ENCODE measurements at places on chromosomes 6 and 20.

DNA sequence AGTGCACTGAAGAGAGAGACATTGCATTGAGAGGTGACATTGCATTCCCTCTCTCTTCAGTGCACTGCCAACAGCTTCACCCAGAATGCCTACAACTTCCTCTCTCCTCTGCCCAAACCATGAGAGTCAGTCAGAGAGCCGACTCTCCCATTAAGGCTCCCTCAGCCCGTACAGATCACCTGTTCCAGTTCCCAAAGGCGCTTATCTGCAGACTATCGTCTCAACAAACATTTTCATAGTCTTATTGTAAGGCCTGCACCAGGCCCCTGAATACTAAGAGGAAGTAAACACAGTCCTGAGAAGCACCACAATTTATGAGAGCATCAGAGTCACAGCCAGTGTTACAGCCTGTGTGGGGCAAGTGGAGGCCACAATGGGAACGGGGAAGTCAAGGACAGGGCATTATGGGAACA lies 53.7 kb downstream of the GFOD1 start:
- no peak for DNase-seq

DNA sequence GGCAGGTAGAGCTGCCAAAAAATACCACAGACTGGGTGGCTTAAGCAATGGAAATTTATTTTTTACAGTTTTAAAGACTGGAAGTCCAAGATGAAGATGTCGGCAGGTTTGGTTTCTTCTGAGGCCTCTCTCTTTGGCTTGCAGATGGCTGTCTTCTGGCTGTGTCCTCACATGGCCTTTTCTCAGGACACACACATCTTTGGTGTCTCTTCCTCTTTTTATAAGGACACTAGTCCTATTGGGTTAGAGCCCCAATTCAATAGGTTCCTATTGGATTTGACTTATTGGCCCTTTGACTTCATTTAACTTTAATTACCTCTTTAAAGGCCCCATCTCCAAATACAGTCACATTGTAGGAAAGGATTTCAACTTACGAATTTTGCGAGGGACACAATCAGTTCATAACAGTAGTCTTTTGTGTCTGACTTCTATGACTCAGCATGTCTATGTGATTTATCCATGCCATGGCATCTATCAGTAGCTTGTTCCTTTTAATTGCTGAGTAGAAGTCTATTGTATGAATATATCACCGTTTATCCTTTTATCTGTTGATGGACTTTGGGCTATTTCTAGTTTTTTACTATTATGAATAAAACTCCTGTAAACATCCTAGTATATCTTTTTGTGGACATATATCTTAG lies 11.0 kb upstream of the TCP11 start:
- no peak for DNase-seq

DNA sequence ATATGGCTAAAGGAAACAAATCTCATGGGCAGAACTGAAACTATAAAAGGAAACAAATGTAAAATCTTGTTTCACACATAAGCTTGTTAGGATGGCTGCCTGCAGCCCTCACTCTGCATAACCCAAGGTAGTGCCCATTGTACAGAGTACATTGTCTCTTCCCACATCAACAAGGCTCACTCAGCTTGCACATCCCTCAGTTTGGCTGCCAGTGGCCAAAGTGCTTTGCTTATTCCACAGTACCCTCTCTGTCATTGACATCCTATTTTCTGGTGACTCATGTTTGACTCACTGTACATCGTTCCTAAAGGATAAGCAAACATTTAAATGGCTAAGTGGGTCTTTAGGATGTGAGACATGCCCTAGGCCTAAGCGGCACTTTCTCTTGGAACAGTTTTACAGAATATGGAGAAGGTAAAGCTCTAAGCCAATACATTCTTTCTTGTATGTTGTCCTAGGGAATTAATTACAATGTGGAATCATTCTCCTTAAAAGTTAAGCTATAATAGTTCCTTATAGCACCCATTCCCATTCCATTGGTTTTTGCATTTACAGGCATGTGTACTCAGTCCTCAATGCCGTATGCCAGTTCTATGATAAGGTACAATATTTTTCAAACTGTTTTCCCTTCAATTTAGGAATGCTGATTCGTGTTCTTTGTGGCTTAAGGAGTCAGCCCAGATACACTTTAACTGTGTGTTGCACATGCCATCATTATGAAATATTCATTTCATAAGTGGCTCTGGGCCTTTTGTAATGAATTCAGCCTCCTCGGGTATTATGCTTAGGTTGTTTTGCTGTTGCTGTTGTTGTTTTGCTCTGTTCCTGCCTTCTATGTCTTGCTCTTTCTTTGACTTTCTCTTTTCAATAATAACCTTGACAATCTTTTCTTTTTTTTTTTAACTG lies 5.5 kb downstream of the ANKEF1 start:
- no peak for DNase-seq

- no peak for DNase-seq
Observed at GRCh38 chr20:24731312-24731711, 217.8 kb upstream of the CST7 start.

- DNase-seq, result no peak
Observed at GRCh38 chr6:82705579-82705978, 342.0 kb downstream of the TPBG start.

DNA sequence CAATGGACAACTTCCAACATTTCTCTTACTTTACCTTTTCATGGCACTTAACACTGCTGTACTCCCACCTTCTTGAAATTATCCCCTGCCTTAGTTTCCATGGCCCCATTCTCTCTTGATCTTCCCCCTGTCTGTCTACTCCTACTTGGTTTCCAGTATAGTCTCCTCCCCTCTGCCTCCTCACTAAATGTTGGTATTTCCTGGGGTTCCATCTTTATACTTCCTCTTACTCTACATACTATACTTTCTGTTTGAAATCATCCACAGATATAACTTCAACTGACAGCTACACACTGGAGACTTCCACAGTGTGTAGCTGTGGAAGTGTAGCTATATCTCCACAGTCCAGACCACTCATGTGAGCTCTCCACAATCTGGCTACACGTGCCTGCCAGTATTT lies 13.5 kb downstream of the ZHX3 start:
- DNase-seq, result no peak

DNA sequence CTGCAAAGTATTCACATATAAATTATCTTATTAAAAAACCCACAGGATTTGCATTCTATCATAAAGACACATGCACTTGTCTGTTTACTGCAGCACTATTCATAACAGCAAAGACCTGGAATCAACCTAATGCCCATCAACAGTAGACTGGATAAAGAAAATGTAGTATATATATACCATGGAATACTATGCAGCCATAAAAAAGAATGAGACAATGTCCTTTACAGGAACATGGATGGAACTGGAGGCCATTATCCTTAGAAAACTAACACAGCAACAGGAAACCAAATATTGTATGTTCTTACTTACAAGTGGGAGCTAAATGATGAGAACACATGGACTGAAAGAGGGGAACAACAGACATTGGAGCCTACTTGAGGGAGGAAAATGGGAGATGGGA lies 97.0 kb downstream of the FAM217A start:
- no peak for DNase-seq

GRCh38 chr6:41652866-41653652 lies 14.8 kb downstream of the MDFI start:
- DNase-seq, result no peak

- no peak for DNase-seq
Observed at GRCh38 chr6:13614126-13614925, 809 bp upstream of the NOL7 start.

DNA sequence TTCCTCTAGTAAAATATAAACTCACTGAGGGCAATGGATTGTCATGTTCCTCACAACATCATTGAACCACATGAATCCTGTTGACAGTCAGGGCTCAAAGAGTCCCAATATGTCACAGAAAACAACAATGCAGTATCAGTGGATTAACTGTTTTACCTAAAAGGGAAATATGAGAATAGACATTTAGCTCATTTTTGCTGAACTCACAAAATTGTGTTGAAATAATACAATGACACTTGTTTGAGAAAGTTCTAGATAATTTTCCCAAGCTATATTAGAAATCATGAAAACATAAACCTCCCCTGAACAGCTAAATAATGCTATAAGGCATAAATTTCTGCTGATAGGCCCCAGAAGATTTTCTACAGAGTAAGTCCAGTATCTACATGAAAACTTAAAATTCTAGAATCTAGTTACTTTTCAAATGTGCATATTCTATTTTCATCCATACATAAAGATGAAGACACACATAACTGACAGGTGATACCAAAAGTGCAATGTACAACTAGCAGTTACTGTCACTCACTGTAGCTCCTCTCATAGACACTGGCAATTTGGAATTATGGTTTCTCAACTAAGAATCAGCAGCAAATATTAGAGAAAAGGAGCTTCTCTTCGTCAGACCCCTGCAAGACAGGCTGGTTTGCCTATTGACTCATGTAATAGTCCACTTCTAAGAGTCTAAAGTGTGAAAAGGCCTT lies 269.9 kb downstream of the PTPRK start:
- no peak for DNase-seq

DNA sequence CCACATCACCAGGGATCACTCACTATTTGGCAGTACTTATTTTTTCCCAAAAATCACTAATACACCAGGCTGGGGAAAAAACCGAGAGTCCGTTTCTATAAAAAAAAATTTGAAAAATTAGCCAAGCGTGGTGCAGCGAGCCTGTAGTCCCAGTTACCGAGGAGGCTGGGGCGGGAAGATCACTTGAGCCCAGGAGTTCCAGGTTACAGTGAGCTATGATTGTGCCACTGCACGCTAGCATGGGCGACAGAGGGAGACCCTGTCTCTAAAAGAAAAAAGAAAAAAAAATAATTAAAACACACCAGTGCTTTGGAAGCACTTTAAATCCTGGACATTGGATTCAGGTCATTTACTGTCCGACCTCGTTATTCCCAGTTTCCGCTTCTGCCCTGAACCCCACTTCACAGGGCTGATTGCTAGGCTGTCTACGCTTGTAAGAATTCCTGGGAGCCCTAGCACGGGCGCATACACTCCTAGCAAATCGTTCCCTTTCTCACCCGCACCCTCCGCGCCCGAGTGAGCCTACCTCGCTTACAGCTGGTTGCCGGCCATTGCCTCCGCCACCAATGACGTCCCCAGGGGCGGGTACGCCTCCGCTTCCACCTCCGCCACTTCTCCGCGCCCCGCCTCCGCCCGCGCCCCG lies at the start of gene TPMT:
TSS of gene TPMT (minus strand) at position 571 of the 643 bp plus-strand sequence. CDS start 5,950 bp downstream, outside the sequence.
- no peak for DNase-seq

DNA sequence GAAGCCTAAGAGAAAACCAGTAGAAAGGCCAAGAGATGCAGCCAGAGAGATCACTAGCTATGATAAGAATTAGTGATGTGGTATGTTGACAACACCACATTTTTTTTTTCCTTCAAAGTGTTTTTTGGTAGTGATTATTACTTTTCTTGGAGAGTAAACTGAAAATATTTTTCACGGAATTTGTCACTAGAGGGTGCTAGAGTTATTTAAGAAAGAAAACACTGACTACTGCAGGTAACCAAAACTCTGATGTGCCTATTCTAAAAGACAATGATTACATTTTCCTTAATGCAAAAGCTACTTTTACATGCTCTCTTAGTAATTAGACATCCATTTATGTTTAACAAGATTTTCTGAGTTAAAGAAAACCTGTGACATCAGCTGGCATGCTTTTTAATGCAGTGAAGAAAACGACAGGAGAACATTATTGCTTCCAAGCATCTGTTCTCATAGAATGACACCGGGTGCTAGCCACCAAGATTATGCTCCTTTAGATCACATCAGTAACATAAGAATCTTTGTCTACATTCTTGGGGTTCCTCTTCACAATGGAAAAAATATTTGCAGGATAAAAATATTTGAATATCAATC lies 28.8 kb downstream of the RWDD2A start:
- DNase-seq, result no peak

DNA sequence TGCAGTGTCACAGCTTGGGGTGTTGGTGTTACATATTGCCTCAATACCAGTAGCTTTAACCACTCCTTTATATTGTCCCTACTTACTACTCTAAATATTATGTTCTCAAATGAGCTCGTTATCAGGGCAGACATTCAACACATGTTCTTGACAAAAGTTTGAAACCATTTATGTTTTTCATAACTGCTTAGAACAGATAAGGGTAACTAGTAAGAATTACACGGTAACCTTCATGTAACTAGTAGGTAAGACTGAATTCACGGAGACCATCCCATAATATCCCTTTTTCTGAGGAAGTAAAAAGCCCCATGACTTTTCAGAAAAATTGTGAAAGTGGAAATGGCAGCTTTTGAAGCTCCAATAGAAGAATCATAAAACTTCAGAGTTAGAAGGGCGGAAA lies 59.6 kb upstream of the CENPW start:
- DNase-seq, result no peak

- no peak for DNase-seq
Observed at GRCh38 chr20:44752099-44752931, 6.7 kb downstream of the KCNK15 start.

GRCh38 chr6:43185391-43185985 lies 3.5 kb downstream of the CUL9 start:
- no peak for DNase-seq

- DNase-seq, result no peak
Observed at GRCh38 chr6:109424946-109425345, 15.5 kb downstream of the PPIL6 start.

GRCh38 chr6:68372991-68373390 lies 262.1 kb upstream of the ADGRB3 start:
- no peak for DNase-seq

DNA sequence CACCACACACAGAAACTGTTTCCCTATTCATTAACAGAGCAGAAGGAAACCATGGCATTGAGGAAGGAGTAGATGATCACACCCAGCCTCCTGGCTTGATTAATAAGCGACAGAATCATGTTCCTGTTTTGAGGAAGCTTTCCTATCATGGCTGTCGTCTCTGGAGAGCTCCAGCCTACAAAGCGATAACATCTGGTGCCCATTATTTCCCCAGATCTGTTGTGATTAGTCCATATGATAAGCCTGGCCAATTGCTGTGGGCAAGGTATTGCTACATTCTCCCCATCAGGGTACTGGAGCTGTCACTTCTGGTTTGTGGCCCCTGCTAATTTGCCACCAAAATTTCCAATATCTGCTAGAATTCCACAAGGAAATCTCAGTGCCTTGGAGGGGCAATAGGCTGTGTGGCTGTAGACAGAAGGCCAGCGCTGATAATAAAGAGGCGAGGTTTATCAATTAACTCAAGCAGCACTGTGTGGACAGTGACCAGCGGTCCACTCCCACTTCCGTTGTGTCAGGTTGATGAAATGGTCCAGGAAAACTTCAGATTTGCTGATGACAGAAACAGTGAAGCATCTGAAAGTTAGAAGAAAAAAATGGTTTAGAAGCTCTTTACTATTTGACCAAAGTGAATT lies 66.4 kb downstream of the OLIG3 start:
- no peak for DNase-seq

DNA sequence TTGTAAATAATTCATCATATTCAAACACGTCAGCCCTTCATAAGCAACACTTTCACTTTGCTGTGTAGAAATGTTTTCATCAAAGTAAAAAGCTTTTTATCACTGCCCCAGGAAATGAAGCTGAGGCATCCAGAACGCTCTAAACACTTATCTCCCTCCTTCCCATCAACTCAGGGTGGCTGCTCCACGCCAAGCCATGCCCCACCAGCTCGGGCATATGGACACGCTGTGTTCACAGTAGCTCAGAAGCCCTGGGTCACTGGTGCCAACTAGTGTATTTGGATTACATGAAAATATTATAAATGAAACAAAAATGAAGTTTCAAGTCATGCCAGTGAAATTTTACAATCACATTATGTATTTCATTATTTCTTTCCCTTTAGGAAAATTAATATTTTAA lies 10.3 kb downstream of the PDE10A start:
- DNase-seq, result no peak

Data from stimulated activated CD8-positive, alpha-beta memory T cell treated with anti-CD3 and anti-CD28 coated beads, Interleukin-12 subunit alpha, Interleukin-12 subunit beta, amount 100 ng/mL, for 4 hours (primary cell).